Head of caudate nucleus (tissue), 42 donors: ENCODE measurements at places on chromosomes 16 and 17.

DNA sequence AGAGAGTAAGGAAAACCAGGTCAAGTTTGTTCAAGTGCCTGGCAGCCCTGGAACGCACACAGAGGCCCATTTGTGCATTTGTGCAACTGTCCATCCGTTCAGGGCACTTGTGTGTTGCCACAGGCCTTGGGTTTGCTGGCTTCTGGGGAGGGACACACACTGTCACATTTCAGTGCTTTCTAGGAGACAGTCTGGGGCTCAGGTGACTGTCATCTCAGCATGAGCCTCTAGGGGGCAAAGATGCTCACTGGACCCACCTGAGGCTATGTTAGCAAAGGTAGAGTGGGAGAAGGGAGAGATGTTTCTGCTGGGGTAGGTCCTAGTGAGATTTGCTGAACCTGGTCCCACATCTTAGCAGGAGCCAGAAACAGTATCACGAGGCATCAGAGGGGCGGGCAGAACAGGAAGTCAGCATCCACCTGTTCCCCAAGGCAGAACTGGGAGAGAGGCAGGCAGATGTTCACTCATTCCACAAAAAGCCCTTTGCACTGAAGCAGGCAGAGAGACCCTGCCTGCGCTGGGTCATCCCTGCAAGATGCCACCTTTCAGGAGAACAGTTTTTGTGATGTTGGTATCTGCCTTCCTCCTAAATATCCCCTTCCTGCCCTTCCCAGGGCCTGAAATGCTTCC lies 48.5 kb downstream of the RAI1 start:
- DNase-seq = peak; percentile 74

DNA sequence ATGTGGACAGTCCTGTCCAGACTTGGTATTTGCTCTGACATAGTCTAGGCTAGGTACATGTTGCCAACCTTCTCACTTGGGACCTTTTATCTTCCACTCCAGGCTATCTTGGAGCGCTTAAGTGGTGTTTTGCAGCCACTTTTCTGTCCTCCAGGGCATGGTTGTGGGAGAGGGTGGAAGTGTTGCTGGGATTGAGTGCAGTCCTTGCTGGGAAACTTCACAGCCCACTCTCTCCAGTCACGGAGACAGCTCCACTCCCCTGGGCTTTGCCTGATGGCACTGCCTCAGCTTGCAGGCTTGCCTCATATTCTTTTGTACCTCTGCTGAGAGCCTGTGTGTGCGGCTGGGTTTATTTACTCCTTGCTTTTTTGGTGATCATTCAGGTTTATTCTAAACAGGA lies 17.4 kb downstream of the RPA1 start:
- DNase-seq = no peak

DNA sequence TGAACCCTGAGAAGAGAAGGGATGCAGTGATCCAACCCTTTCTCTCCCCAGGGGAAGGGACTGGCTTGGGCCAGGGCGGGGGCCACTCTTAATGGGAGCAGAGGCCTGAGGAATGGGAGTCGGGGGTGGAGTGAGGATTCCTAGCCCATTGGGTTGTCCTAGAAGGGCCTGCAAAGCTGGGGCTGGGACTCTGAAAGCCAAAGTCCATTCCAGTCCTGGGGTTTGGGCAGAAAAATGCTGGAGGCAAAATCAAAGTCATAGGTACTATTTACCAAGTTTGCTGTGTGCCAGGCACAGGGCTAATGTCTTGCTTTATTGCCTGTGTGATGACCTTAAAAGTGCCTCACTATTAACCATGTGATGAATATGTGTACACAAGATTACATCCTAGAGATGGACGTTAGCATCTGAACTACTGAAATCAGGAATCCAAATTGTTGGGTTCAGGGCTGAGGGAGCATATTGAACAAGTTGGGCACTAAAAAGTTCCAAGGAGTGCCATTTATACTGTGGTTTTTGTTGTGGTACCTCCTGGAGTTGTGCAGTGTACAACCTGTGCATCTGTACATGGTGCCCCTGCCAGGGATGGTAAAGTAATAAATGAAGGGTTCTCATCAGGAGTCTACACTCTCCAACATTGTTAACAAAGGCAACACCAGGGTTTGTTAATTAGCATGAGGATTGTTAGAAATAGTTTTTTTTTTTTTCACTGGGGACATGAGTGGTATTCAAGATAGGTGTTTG lies 84.4 kb upstream of the NKD1 start:
- DNase-seq = no peak

GRCh38 chr17:80860101-80860671 lies 131.5 kb upstream of the CHMP6 start:
- DNase-seq = no peak

DNA sequence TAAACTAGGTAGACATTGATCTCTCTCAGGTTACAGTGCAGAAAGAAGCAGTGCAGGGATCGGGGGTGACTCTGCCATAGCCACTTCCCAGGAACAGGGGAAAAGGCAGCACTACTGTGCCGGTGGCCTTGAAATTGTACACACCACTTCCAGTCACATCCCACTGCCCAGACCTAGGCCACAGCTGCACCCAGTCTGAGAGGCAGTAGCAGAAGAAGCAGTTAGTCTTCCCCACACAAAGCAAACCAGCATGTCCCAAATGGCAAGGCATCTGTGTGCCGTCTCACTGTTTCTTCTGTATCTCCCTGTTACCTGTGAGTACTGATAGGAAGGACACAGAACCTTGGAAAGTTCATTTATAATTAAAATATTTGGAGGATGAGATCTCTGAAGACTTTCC lies 47.0 kb downstream of the TMC6 start:
- no peak for DNase-seq

GRCh38 chr17:171871-172270 lies 9.6 kb downstream of the DOC2B start:
- no peak for DNase-seq

GRCh38 chr16:88691924-88692560 lies 5.7 kb upstream of the SNAI3 start:
- no peak for DNase-seq

DNA sequence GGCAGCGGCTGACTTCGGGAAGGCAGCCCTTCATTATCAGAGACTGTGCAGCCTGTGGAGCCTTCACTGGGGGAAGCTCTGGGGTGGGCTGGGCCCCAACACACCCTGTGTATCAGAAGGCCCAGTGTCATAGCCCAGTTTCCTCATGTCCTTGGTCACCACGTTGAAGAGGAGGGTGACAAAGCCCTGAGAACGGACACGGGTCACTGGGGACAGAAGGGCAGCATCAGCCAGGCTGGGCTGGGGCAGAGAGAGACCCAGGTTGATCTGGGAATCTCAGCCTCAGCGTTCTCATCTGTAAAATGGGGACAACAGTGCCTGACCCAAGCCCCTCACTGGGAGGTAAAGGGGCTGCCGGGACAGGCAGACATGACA lies 19.3 kb downstream of the B9D1 start:
- no peak for DNase-seq

- DNase-seq = no peak
Measured at GRCh38 chr16:54265575-54266107, 20.9 kb downstream of the IRX3 start.

DNA sequence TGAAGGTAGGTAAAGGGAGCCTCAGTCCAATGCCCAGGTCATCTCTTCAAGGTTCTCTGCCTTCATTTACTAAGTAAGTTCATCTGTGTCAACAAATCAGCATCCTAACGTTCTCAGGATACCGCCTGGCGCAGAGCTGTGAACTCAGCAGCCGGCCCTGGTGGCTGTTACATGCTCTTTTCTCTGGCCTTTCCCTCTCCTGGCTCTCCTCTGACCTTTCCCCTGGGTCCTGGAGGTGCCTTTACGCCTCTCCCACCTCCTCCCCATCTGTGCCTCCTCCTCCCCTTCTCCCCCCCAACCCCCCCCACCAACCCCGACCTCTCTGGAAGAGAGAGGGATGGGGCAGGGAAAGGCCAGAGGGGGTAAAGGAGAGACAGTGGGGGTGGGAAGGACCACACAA lies 19.5 kb downstream of the COTL1 start:
- DNase-seq = no peak

- DNase-seq = no peak
Measured at GRCh38 chr17:77746896-77747554, 211.5 kb upstream of the TNRC6C start.

DNA sequence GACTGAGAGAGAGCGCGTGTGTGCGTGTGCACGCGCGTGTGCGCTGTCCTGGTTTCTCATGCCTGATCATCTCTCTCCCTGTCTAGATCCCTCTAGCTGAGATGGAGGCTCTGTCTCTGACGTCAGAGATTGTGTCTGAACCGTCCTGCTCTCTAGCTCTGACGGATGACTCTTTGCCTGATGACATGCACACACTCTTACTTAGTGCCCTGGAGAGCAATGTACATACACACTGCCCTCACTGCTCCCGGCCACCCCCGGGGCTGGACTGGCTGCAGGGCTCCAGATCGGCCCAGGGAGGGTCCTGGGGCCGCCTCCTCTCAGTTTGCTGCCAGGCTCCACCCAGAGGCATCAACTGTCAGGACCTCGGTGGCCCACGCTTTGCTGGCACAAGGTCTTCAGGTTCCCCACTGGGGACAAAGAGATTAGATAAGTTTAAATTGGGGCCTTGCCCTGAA lies 13.1 kb upstream of the ABCC3 start:
- no peak for DNase-seq

DNA sequence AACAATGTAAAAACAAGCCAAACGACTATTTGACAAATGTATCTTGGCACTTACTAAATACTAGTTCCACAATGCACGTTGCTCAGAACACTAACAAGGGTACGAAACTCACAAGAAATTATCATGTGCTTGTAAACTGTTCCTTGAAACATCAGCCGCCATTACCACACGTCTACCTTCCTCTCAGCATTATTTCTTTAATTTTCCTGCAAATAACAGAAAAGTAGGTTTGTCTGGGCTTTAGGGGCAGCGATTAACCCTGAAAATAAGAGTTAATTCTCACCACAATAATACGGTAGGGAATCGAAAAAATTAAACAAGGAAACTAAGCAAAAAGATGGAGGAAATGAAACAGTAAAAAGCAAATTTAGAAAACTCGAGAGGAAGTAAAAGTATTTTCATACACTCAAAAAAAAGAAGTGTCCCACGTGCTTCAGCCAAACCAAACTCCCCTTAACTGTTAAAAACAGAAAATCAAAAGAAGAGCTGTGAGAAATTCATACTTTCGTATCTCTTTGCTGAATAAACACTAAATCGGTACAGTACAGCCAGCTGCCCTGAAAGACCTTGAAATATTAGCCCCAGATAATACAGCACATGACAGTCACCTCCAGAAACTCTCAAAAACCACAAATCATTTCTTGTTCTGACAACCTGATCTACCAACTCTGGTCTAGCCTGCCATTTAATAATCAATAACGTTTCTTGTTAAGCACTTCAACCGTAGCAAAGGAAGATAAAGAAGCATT lies 1.2 kb downstream of the ARHGAP17 start:
- no peak for DNase-seq

DNA sequence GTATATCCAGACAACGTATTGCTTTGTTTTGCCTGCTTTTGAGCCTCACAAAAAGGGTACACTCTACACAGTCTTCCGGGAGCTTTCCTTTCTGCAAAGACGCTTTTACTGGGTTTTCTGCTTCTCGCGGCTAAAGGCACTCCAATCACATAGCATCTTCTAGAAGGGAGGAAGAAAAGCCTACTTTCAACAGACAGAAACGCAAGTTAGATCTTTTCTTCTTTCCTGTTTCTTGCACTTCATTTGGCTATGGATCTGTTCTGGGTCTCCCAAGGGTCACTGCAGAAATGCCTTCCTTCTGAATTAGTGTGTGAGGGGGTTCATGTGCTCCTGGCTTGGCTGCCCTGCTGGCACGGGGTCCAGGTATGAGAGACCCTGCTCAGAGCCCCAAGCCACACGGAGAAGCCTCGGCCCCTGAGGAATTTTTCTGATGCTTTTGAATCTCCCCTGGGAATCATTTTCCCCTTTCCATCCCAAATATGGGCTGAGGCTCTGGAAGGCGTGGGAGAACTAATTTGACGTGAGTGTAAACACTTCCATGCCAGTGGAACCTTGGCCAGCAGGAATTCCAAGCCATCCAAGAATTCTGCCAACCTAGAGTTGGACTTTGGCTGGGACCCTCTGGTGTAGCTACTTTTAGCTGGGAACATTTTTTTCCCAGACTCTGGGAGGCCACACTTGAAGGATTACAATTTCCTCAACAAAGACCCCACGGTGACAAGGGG lies 49.6 kb upstream of the NKD1 start:
- DNase-seq = peak; percentile 35

GRCh38 chr16:81415751-81416150 lies 28.9 kb upstream of the CMIP start:
- no peak for DNase-seq
